ENCODE measurements at places on chromosomes 12 and 14. TPM values are rescaled to one million over a fixed set of nuclear protein-coding genes. Genes with fewer than 3 reads are reported as not detected.
A peak's percentile ranks its signal among the peaks of the same experiment; 100 is the strongest.

Gene GZMH
- polyA plus RNA-seq = 1.7 TPM

Gene CCDC177
- not detected for polyA plus RNA-seq

Gene CLEC4D
- polyA plus RNA-seq = 0.12 TPM

Gene COQ10A
- polyA plus RNA-seq = 3.0 TPM

Gene PRIM1
- 5.3 TPM for polyA plus RNA-seq

Gene LIN7A
- polyA plus RNA-seq = 1.1 TPM

Gene HCAR2
- polyA plus RNA-seq = 0.60 TPM

Gene ZNF385A
- polyA plus RNA-seq = 4.4 TPM

Gene NUP37
- 22.2 TPM for polyA plus RNA-seq

Gene PLEKHA5
- 7.0 TPM for polyA plus RNA-seq

GRCh38 chr14:75223664-75224154, 47.3 kb upstream of the TMED10 start:
- no peaks in the 10 kb centered on the region for H3K36me3 ChIP-seq
- no peak overlapping the region for H3K27ac ChIP-seq
- peak; percentile 68 for DNase-seq
- H3K4me1 ChIP-seq = no peaks in the 10 kb centered on the region

- H3K27ac ChIP-seq = no peak overlapping the region
- H3K27me3 ChIP-seq = peaks cover 34% of the 10 kb centered on the region
- peaks cover 5% of the 10 kb centered on the region for H3K4me1 ChIP-seq
Measured at GRCh38 chr14:96581902-96582301, 79.7 kb downstream of the PAPOLA start.

- no peak for DNase-seq
- H3K4me1 ChIP-seq = no peaks in the 10 kb centered on the region
- no peaks in the 10 kb centered on the region for H3K27me3 ChIP-seq
- no peak overlapping the region for H3K27ac ChIP-seq
Measured at GRCh38 chr14:33622496-33622895, 328.4 kb downstream of the EGLN3 start.

DNA sequence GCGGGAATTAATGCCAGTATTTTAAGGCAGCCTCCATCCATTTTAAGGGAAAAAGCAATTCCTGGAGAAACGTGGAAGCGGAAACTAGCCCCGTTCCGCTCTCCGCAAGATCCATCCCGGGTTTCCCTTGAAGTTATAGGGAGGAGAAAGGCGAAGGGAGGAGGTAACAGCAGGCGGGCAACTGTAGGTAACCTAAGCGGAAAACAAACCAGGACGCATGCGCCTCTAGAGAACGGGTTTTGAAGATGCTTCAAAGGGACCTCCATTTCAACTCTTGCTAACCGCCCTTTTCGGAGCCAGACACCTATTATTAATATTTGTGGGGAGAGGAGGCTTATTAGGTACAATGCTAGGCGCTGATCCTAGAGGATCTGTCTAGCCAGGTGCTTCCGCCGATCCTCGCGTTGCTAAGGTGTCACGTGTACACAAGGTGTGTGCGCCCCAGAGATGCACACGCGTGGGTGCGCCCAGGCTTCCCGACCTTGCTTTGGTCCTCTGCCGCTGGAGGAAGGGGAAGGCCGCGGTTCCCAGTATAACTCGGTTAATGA, 6.2 kb downstream of the TBX5 start:
- no peaks in the 10 kb centered on the region for H3K36me3 ChIP-seq
- H3K4me3 ChIP-seq = no peak overlapping the region
- DNase-seq = peak; percentile 35
- peaks cover 100% of the 10 kb centered on the region for H3K27me3 ChIP-seq

DNA sequence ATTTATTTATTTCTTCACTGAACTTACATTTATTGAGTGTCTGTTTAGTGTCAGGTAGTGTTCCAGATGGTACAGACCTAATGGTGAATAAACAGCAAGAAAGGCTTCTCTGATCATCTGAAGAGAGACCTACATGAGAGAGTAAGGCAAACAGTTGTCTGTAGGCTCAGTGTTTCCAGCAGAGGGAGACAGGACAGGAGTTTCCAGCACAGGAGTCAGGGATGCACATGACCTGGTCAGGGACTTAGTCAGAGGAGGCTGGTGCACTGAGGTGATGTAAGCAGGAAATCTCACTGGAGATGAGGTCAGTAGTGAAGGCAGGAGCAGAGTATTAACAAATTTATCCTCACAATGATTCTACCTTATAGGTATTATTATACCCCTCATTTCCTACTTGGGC, 233.2 kb downstream of the MDGA2 start:
- no peaks in the 10 kb centered on the region for H3K36me3 ChIP-seq
- no peaks in the 10 kb centered on the region for H3K27me3 ChIP-seq
- H3K4me3 ChIP-seq = no peak overlapping the region
- peaks cover 15% of the 10 kb centered on the region for H3K4me1 ChIP-seq

DNA sequence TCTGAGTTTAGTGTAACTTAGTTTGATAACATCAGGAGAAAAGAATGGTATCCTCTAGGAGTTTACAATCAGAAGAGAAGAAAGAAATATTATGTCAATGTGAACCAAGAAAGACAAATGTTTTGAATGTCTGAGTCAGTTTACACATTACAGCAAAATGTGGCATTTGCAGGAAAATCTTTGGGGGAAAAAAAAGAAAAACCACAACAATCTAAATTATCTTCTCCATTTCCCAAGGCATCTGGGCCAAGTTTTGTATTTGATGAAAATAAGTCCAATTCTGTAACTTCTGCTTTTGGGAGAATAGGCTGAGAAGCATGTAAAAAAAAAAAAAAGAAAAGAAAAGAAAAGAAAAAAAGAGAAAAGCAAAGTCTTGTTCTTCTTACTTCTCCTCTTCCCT, 58.8 kb upstream of the FLRT2 start:
- no peak overlapping the region for H3K4me3 ChIP-seq
- H3K36me3 ChIP-seq = no peaks in the 10 kb centered on the region
- DNase-seq = no peak
- H3K4me1 ChIP-seq = peaks cover 2% of the 10 kb centered on the region
- no peak overlapping the region for H3K27ac ChIP-seq

DNA sequence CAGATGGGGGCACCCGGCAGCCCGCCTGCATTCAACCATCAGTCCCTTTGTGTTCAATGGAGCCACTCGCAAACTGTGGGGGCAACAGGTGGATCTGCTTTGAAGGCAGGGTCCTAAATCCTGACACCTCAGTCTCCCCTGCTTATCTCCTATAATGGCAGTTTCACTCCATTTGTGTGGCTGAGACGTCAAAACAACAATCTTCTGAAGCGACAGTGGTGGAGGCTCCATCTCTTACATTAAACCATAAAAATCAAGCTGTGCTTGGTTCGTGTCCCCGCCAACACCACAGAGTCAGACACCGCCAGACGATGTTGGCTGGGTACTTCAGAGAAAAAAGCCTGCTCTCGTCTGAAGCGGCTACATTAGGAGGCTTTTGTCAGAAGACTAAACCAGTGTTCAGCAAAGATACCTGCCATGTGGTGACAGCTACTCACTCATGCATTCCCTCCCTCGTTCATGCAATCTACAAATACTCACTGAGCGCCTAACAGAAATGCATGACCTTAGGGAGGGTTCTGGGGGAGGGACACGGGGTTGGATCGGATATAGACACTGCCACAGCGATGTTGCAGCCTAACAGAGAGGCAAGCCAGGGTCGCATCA, 253.9 kb downstream of the FOXN3 start:
- H3K4me3 ChIP-seq = no peak overlapping the region
- H3K36me3 ChIP-seq = peaks cover 19% of the 10 kb centered on the region
- peaks cover 18% of the 10 kb centered on the region for H3K4me1 ChIP-seq
- DNase-seq = no peak
- H3K27me3 ChIP-seq = no peaks in the 10 kb centered on the region
- H3K27ac ChIP-seq = no peak overlapping the region

DNA sequence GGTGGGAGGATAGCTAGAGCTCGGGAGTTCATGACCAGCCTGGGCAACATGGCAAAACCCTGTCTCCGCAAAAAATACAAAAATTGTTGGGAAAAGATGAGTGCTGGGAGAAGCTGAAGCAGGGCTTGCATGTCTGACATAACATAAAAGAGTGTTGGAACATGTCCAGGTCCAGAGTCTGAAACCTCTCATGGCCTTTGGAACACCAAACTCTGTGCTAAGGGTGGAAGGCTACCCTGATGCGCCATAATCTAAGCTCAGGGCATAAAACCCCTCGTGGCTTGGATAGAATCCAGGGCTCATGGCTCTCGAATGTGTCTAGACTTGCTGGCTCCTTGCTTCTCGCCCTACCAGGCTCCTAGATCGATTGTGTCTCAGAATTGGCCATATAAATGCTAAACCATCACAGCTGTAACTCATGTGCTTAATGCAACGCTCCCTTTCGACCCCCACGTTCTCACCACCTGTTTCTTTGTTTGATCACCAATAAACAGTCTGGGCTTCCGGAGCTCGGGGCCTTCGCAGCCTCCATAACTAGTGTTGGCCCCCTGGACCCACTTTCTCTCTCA, 6.7 kb upstream of the CLEC7A start:
- H3K27me3 ChIP-seq = no peaks in the 10 kb centered on the region
- H3K4me1 ChIP-seq = no peaks in the 10 kb centered on the region
- no peak overlapping the region for H3K27ac ChIP-seq
- no peak for DNase-seq
- no peak overlapping the region for H3K4me3 ChIP-seq
- H3K36me3 ChIP-seq = no peaks in the 10 kb centered on the region

- H3K36me3 ChIP-seq = no peaks in the 10 kb centered on the region
- peak; percentile 72 for DNase-seq
- H3K27me3 ChIP-seq = no peaks in the 10 kb centered on the region
- H3K4me1 ChIP-seq = no peaks in the 10 kb centered on the region
- H3K4me3 ChIP-seq = peak overlapping the region; percentile 76
Measured at GRCh38 chr12:59597385-59597781, 1.6 kb downstream of the SLC16A7 start.

DNA sequence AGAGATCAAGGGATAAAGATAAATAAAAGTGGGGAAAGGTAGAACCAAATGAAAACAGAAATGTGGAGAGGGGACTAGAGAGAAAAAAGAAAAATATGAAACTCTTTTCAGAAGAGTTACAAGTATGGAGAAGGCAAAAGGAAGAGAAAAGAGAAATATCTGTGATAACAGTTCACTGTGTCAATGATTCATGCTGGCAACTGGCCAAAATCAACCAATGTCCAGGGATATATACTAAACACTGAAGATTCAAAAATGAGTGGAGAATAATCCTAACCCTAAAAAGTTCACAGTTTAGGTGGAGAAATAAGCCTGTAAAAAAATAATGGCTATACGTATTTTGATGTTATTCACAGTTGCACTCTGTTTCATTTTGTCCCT, 372.3 kb upstream of the KITLG start:
- H3K36me3 ChIP-seq = no peaks in the 10 kb centered on the region
- H3K27ac ChIP-seq = no peak overlapping the region
- no peak overlapping the region for H3K4me3 ChIP-seq
- H3K4me1 ChIP-seq = no peaks in the 10 kb centered on the region

- H3K27ac ChIP-seq = no peak overlapping the region
- H3K4me3 ChIP-seq = no peak overlapping the region
- no peaks in the 10 kb centered on the region for H3K4me1 ChIP-seq
- no peaks in the 10 kb centered on the region for H3K27me3 ChIP-seq
- no peaks in the 10 kb centered on the region for H3K36me3 ChIP-seq
Measured at GRCh38 chr12:117207675-117208074, 17.4 kb upstream of the FBXO21 start.

DNA sequence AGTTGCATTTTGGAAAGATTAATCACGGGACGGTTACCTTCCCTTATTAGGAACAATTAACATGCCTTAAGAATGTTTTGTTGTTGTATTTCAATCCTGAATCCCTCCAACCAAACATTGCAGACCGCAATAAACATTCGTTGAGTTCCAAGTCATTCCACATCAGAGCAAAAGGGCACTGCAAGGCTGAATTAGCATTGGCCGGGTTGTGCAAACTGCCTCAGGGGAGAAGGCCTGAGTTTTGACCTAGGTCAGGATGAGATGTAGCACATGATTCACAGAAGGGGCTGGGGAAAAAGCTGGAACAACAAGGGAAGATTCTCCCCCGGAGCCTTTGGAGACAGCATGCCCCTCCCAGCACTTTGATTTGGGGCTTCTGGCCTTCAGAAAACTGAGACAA, 82.1 kb upstream of the BDKRB2 start:
- H3K27ac ChIP-seq = no peak overlapping the region
- DNase-seq = no peak
- H3K27me3 ChIP-seq = no peaks in the 10 kb centered on the region
- H3K4me3 ChIP-seq = no peak overlapping the region

DNA sequence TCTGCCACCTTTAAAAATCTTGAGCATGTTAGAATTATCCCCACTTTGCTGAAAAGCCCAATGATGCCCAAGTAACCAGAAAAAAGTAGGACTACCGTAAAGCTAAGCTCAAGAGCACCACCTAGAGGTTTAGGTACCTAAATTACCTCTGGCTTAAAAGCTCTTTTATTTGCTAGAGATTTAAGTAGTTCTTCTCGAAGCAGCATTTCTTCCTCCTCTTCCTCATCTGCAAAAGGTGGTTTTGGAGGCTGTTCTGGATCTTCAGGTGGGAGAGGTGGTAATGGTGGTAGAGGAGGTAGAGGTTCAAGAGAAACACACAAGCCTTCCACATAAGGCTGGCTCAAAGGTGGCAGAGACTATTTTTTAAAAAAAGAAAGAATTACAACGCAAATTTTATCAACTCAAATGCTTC, 26.9 kb downstream of the ZFC3H1 start:
- H3K27ac ChIP-seq = no peak overlapping the region
- H3K4me3 ChIP-seq = no peak overlapping the region
- no peaks in the 10 kb centered on the region for H3K27me3 ChIP-seq
- DNase-seq = no peak
- peaks cover 41% of the 10 kb centered on the region for H3K36me3 ChIP-seq

DNA sequence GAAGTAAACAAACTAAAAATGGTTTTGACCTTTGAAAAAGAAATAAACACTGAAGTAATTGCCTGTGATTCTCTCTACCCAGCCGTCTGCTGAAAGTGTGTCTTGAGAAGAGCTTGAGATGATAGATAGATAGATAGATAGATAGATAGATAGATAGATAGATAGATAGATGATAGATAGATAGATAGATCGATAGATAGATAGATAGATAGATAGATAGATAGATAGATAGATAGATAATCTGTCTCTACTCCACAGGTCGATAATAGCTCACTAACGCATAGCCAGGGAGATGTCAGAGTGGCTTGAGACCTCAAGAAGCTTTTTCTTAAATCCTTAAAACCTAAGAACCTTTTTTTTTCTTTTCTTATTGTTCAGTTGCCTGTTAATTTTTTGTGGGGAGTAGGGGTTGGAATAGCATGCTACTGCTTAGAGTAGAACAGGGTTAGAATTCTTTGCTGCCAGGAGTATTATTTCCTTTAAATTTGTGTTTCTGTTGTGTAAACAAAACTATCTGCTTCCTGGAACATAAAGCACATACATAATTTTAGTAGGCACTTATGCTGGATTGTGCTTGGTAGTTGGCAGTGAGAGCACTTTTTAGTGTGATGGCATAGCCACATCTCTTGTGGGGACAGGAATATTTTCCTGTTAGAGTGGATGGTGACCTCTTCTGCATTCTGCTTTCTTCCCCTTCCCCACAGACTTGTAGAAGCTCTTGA, 169.5 kb downstream of the FBXL14 start:
- DNase-seq = no peak
- no peaks in the 10 kb centered on the region for H3K36me3 ChIP-seq
- H3K4me1 ChIP-seq = peaks cover under 1% of the 10 kb centered on the region
- H3K27ac ChIP-seq = no peak overlapping the region
- H3K4me3 ChIP-seq = no peak overlapping the region
